ENCODE measurements at places on chromosomes 2 and 18.

- DNase-seq, result peak; percentile 78
These were observed 7.6 kb downstream of the ITGA6 start for GRCh38 chr2:172434821-172435605.

GRCh38 chr2:19230626-19231025, 127.8 kb downstream of the OSR1 start:
- DNase-seq, result no peak

GRCh38 chr2:34242763-34243123, 643.6 kb upstream of the FAM98A start:
- DNase-seq, result no peak

DNA sequence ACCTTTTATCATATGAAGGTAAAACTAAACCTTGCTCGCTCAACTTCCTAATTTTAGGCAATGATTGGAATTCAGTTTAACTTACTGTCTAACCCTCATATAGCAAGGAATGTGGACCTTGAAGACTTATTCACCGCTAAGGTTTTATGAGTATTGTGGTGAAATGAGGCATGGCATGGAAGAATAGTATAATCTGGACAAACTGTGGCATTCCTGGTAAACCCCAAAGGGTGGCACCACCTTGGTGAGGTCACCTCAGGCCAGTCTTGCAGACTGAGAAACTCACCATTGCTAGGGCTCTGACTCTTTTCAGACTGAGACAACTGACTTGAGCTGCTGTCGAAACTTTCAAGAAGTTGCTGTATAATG, 51.1 kb upstream of the EHBP1 start:
- DNase-seq, result no peak

GRCh38 chr2:137892739-137893138, 71.5 kb upstream of the HNMT start:
- no peak for DNase-seq

DNA sequence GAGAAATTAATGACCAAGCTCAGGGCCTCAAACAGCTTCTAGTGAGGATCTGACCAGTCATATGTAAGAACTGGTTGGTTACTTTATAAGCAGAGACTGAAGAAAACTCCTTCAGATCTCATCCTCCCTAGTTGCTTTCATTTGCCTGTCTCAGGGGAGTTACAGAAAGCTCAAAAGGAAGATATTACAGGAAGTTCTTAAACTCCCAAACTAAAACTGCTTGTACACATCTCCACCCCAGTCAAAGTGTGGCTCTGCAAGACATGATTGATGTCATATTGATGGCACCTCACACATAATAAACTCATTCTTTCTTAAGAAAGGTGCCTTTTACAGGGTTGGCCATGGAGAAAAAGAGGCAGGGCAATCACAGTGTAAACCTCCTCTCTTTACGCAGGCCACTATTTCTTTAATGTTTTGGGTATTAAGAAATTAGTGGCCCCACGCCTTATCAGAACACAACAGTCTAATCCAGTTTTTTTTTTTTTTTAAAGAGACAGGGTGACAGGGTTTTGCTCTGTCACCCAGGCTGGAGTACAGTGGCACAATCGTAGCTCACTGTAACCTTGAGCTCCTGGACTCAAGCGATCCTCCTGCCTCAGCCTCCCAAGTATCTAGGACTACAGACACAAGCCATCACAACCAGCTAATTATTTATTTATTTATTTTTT, 62.6 kb upstream of the STK17B start:
- DNase-seq, result peak; percentile 42

DNA sequence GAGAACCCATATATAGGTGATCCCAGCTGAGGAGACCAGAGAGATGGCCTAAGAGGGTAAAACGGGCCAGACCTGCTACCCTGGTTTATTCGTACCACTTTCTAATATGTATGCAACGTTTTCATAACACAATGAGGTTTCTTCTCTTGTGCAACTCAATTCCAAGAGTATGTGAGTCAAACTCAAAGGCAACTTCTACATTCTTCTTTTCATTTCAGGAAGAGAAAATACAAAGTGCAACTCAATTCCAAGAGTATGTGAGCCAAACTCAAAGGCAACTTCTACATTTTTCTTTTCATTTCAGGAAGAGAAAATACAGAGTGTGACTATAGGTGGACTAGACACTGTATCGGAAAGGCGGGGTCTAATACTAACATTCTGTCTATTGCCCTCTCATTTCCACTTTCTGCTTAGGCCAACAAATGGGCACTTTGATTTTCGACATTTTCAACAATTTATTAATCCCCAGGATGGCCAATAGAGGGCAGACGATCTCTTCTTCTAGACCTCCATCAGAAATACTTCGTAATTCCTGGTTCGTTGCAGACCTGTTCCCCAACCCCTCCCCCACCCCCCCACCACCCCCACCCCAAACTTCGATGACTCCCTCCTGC, 3.7 kb upstream of the CRIM1 start:
- peak; percentile 29 for DNase-seq

- DNase-seq, result no peak
These were observed 564.3 kb downstream of the CMPK2 start for GRCh38 chr2:6301426-6301825.

DNA sequence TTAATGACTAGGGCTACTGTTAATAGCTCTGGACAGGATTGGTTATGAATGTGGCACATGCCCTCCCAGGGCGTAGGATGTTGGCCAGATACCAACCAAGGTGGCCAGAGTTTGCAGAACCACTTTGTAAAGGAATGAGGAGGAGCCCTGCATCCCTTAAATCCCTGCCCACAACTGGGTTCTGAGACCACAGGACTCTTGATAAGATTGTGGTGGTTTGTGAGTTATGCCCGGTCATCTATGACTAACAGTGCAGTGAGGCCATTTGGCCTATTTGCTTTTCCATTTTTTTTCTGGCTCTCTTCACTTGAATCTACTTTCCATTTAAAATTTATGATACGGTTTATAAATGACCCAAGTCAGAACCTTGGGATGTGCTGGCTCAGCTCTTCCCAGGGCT, 294.5 kb downstream of the PRKCE start:
- DNase-seq, result no peak

GRCh38 chr2:128450211-128451024, 131.8 kb upstream of the HS6ST1 start:
- DNase-seq, result no peak

- DNase-seq, result no peak
These were observed 186.8 kb downstream of the LTBP1 start for GRCh38 chr2:33133454-33133952.

DNA sequence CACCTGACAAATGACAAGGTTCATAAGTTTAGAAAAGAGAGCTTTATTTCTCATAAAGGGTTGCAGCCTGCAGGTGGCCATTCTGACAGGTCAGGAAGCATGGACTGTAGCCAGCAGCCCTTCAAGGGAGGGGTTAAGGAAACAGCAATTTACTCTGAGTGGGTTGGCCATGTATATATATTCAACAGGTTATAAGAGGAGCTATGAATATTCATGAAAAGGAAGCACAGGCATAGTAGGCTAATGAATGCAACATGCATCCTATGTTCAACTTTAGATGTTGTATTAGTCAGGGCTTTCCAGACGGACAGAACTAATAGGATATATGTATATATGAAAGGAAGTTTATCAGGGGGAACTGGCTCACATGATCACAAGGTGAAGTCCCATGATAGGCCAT, 20.6 kb downstream of the RNU2-63P start:
- no peak for DNase-seq

DNA sequence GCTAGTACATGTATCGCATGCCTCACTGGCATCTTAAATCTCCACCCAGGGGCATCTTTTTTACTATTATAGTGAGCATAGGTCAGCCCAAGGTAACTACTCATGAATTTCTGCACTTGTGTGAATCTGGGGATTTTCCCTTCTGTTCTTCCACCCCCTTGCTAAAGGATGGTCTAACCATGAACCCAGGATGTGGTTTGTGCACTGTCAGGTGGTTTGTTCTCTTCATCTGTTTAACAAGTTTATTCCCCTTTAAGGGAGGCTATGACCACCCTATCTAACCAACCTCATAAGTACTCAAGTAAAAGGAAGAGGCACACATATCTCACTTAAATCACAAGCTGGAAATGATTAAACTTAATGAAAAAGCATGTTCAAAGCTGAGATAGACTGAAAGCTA, 243.0 kb downstream of the RPRM start:
- peak; percentile 35 for DNase-seq

DNA sequence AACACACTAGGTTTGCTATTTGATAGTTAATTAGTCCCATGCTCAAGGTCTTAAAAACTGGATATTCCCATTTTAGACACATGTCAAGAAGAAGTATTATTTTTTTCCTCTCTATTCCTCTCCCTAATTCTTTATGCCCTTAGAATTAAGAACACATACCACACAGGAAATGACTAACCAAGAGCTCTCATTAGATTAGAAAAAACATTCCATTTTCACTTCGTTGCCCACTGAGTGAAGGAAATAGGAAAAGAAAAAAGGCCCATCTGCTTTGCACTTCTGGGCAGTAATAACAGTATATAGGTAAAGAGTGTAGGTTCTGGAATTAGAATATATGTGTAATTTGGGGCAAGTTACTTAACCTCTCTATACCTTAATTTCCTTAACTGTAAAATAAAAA, 26.9 kb downstream of the ACADL start:
- no peak for DNase-seq

DNA sequence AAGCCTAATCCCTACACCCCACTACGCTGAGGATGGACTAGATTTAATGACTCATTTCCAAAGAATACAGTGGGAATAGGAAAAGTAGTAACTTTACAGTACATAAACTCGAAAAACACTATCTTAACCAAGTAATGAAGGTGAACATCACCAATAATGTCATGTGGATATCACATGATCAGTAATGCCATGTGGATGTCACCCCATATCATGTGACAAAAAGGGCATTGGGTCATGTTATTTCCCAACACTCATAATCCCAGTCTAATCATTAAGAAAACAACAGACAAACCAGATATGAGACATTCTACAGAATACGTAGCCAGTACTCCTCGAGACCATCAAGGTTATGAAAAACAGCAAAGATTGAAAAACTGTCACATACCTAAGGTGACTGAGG, 667.3 kb upstream of the CRIM1 start:
- no peak for DNase-seq

Data from activated CD4-positive, alpha-beta T cell treated with anti-CD3 and anti-CD28 coated beads, Interleukin-2, amount 10 ng/mL, durations not matched to agents 7 days and 5 days (primary cell).